Activated T-helper 2 cell treated with anti-CD3 and anti-CD28 coated beads, Interferon-gamma antibody, Interleukin-2, Interleukin-4, amounts not matched to agents 10 μg/mL and 5 μg/mL and 100 μg/mL, durations not matched to agents 14 hours and 24 hours and 36 hours (primary cell): ENCODE measurements at places on chromosomes 6 and 20. TPM values are rescaled to one million over a fixed set of nuclear protein-coding genes. Genes with fewer than 3 reads are reported as not detected.

DNA sequence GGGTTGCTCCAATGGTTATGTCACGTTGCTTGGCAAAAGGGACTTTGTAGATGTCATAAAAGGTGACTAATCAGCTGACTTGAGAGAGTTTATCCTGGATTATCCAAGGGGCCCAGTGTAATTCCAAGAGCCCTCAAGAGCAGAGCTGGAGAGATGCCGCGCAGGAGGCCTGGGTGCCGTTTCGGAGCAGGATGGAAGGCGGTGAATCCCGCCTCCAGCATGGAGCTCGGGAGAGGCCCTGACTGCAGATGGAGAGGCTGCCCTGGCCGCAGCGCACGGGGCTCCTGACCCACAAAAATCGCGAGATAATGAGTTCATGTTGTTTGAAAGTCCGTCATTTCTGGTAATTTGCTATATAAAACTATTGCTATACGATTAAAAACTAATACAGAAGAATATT lies 219.8 kb downstream of the ZDHHC14 start:
- peaks cover 7% of the 10 kb centered on the region for H3K27me3 ChIP-seq
- H3K27ac ChIP-seq: no peak overlapping the region
- no peaks in the 10 kb centered on the region for H3K36me3 ChIP-seq
- no peak for DNase-seq
- peaks cover 3% of the 10 kb centered on the region for H3K4me1 ChIP-seq

The SLC22A3 gene
- total RNA-seq: not detected in 2 replicates

GRCh38 chr6:20279051-20279450 lies 66.8 kb upstream of the MBOAT1 start:
- H3K36me3 ChIP-seq: peaks cover 14% of the 10 kb centered on the region
- DNase-seq: no peak
- peaks cover 3% of the 10 kb centered on the region for H3K4me1 ChIP-seq
- H3K27ac ChIP-seq: no peak overlapping the region

The ZC2HC1B gene
- not detected in 2 replicates for total RNA-seq

DNA sequence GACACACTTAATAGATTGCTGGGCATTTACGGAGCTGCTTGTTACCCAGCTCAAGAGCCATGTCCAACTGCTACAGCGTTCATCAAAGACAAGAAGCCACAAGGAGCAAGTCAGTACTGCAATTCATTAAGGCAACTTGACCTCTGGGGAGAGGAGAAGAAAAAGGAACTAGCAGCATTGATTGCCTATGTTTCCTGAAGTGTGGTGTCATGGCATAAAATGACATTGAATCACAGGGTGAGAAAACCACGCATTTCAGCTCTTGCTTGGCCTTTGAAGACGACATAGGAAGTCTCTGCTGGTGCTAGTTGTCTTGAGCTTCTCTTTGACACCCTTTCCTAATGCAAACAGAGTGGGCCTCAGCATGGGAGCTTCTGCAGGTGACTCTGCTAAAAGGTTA lies 139.1 kb downstream of the CDH26 start:
- H3K36me3 ChIP-seq: no peaks in the 10 kb centered on the region
- no peaks in the 10 kb centered on the region for H3K27me3 ChIP-seq
- DNase-seq: no peak
- no peak overlapping the region for H3K4me3 ChIP-seq

The TMEM200A gene
- 1.1 and 1.3 TPM in 2 replicates for total RNA-seq

GRCh38 chr6:116011520-116011919 lies 49.2 kb downstream of the FRK start:
- H3K27me3 ChIP-seq: peaks cover 34% of the 10 kb centered on the region
- no peaks in the 10 kb centered on the region for H3K36me3 ChIP-seq
- peaks cover 8% of the 10 kb centered on the region for H3K4me1 ChIP-seq
- DNase-seq: no peak
- H3K27ac ChIP-seq: no peak overlapping the region

DNA sequence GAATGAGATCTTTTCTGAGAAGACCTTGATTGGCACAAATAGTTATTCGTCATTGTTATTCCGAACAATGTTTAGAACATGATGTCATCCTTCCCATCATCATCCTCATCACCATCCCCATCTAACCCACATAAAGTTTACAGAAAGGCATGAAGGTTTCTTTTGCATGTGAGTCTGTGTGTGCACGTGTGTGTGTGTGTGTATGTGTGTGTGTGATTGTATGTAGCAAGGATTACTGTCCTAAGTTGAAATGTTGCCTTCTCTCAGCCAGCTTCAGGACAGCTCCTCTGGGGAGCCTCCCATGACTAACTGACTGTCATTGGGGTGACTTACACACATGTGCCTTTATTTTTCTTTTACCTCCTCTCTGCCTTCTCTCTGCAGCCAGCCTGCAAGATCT lies 113.5 kb downstream of the SLC22A3 start:
- no peak overlapping the region for H3K27ac ChIP-seq
- no peak overlapping the region for H3K4me3 ChIP-seq
- H3K4me1 ChIP-seq: peaks cover 51% of the 10 kb centered on the region

The PBOV1 gene
- total RNA-seq: not detected in 2 replicates

The HLA-DOA gene
- 0.28 and 0.37 TPM in 2 replicates for total RNA-seq

- H3K36me3 ChIP-seq: no peaks in the 10 kb centered on the region
- peaks cover 9% of the 10 kb centered on the region for H3K27me3 ChIP-seq
- H3K4me3 ChIP-seq: no peak overlapping the region
Measured at GRCh38 chr6:33981861-33982260, 164.0 kb downstream of the GRM4 start.

- H3K4me3 ChIP-seq: peak overlapping the region; percentile 17
- H3K36me3 ChIP-seq: peaks cover 17% of the 10 kb centered on the region
- H3K4me1 ChIP-seq: peaks cover 31% of the 10 kb centered on the region
- no peak overlapping the region for H3K27ac ChIP-seq
Measured at GRCh38 chr6:30542915-30543314, 13.4 kb downstream of the GNL1 start.

- no peaks in the 10 kb centered on the region for H3K27me3 ChIP-seq
- H3K4me1 ChIP-seq: no peaks in the 10 kb centered on the region
- no peaks in the 10 kb centered on the region for H3K36me3 ChIP-seq
- no peak overlapping the region for H3K4me3 ChIP-seq
- DNase-seq: no peak
Measured at GRCh38 chr6:74899416-74899815, 306.4 kb downstream of the COL12A1 start.

The MICA gene
- 5.6 and 6.0 TPM in 2 replicates for total RNA-seq

- H3K27ac ChIP-seq: peak overlapping the region; percentile 76
- H3K4me1 ChIP-seq: peaks cover 43% of the 10 kb centered on the region
- H3K27me3 ChIP-seq: no peaks in the 10 kb centered on the region
- no peak overlapping the region for H3K4me3 ChIP-seq
Measured at GRCh38 chr6:37188962-37189510, 19.1 kb downstream of the PIM1 start.

The ADGRF4 gene
- total RNA-seq: not detected in 2 replicates

DNA sequence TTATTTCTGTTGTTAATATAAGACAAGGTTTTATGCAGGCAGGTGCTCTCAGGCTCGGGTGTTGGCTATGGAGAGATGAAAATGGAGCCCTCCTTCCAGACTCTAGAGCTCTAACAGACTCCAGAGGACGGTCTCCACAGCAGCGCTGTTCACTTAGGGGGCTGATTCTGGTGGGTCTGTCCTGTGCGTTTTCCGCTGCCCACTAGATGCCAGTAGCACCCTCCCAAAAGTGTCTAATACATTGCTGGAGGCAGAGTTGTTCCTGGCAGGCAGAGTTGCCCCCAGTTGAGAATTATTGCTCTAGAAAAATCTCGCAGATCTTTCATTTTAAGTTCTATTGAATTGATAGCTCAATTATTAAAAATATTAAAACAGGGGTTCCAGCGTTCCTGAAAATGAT lies 109.9 kb downstream of the MAP3K4 start:
- no peak overlapping the region for H3K4me3 ChIP-seq
- H3K36me3 ChIP-seq: peaks cover 46% of the 10 kb centered on the region
- no peak for DNase-seq
- peaks cover 11% of the 10 kb centered on the region for H3K4me1 ChIP-seq

DNA sequence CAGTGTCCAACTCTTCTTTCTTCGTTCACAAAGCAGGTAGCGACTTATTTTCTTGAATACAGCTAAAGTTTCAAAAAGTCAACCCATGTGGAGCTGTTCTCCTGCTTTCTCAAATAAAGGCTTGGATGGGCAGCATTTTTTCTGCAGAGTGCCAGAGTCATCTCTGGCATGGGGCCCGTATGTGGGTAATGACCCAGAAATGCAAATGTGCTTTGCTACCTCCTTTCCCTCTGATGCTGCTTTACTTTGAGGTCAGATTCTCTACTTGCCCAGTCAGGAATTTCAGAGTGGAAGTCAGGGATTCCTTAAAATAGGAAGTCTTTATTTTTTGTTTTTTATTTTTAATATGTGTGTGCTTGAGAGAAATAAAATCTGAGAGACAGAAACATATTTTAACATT lies 4.9 kb downstream of the NKAIN2 start:
- H3K36me3 ChIP-seq: no peaks in the 10 kb centered on the region
- no peak for DNase-seq
- peaks cover 22% of the 10 kb centered on the region for H3K27me3 ChIP-seq
- H3K4me3 ChIP-seq: no peak overlapping the region

GRCh38 chr20:23131766-23132165 lies 45.6 kb upstream of the CD93 start:
- no peaks in the 10 kb centered on the region for H3K36me3 ChIP-seq
- H3K4me3 ChIP-seq: no peak overlapping the region
- H3K27ac ChIP-seq: no peak overlapping the region
- H3K4me1 ChIP-seq: peaks cover 5% of the 10 kb centered on the region

GRCh38 chr6:90199900-90200299 lies 96.7 kb downstream of the BACH2 start:
- H3K4me1 ChIP-seq: peaks cover 42% of the 10 kb centered on the region
- H3K36me3 ChIP-seq: peaks cover 83% of the 10 kb centered on the region
- H3K27ac ChIP-seq: peak overlapping the region; percentile 28
- DNase-seq: no peak

DNA sequence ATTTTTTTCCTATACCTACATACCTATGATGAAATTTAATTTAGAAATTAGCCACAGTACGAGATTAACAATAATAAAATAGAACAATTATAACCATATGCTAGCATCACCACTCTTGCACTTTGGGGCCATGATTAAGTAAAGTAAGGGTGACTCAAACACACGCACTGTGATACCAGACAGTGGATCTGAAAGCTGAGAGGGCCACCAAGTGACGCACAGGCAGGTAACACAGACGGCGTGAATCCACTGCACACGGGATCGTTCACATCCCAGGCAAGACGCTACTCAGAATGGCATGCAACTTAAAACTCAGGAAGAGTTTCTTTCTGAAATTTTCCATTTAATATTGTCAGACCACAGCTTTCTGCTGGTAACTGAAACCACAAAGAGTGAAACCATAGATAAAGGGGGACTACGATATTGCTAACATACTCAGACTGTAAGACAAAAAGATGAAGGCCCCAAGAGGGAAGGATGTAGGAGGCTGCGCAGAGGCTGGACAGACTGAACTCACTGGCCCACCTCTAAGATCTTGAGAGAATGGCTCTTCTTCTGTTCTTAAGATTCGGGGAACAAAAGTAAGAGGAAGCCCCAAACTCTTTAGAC lies 17.9 kb downstream of the RRBP1 start:
- no peaks in the 10 kb centered on the region for H3K27me3 ChIP-seq
- H3K4me3 ChIP-seq: peak overlapping the region; percentile 26
- H3K36me3 ChIP-seq: peaks cover 47% of the 10 kb centered on the region
- peaks cover 62% of the 10 kb centered on the region for H3K4me1 ChIP-seq
- DNase-seq: no peak
- peak overlapping the region; percentile 72 for H3K27ac ChIP-seq

DNA sequence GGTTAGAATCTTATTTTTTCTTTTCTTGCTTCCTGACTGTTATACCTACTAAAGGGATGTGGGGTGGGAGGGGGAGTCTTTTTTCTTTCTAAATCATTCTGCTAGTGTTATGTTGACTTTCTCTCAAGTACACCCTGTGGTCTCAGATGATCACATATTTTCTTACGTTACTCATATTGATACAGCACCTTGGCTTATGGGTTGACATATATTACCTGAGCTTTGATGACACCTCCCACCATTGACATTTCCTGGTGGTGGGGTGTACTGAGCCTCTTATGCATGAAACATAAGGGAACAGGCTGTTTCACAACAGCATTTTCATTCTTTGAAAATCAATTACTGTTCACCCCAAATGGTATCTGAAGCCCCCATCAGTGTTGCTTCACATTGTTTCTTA lies 169.8 kb downstream of the MMS22L start:
- H3K27ac ChIP-seq: no peak overlapping the region
- peaks cover 27% of the 10 kb centered on the region for H3K4me1 ChIP-seq
- no peak for DNase-seq

- no peak overlapping the region for H3K4me3 ChIP-seq
- H3K4me1 ChIP-seq: no peaks in the 10 kb centered on the region
- no peaks in the 10 kb centered on the region for H3K27me3 ChIP-seq
- no peaks in the 10 kb centered on the region for H3K36me3 ChIP-seq
- no peak for DNase-seq
Measured at GRCh38 chr20:22548040-22548439, 36.3 kb downstream of the FOXA2 start.

GRCh38 chr6:43871933-43872332 lies 101.9 kb downstream of the VEGFA start:
- H3K36me3 ChIP-seq: no peaks in the 10 kb centered on the region
- no peak overlapping the region for H3K4me3 ChIP-seq
- H3K27ac ChIP-seq: no peak overlapping the region
- DNase-seq: no peak
- peaks cover 20% of the 10 kb centered on the region for H3K27me3 ChIP-seq

DNA sequence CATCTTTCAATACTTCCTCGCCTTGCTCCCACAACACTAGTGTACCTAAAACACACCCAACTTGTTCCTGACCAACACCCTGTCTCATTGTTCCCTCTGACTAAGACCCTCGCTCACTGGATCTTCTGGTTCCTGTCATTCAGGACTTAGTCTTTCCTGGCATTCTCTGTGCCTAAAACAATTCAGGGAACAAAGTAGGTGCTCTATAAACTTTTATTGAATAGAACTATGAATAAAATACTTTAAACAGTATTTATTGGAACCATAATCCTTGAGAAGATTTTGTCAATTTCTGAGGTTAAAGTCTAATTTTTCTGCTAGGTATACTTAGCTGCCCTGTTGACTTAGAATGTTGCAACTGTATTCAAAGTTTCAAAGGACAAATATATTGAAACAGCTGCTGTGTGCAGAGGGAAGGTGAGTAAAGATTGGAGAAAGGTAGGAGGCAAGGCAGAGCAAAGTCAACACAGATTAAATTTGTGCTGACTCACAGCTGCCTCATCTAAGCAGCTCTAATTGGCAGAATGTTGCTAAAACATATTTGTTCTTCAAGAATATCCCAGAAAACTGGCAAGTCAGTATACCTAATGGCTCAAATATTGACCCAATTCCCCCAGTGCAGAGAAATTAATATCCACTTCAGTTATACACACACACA lies 37.6 kb downstream of the GSTA2 start:
- no peak overlapping the region for H3K27ac ChIP-seq
- no peak overlapping the region for H3K4me3 ChIP-seq
- peaks cover 5% of the 10 kb centered on the region for H3K27me3 ChIP-seq
- no peaks in the 10 kb centered on the region for H3K36me3 ChIP-seq

The IER3 gene
- total RNA-seq: 185 and 190 TPM in 2 replicates

- H3K4me3 ChIP-seq: no peak overlapping the region
- H3K4me1 ChIP-seq: no peaks in the 10 kb centered on the region
- H3K27ac ChIP-seq: no peak overlapping the region
- H3K36me3 ChIP-seq: no peaks in the 10 kb centered on the region
Measured at GRCh38 chr6:5905431-5906339, 101.0 kb downstream of the NRN1 start.

The ALDH8A1 gene
- total RNA-seq: 1.1 and 1.2 TPM in 2 replicates
